CD4-positive, alpha-beta T cell treated with Interferon gamma for 1 hour (primary cell): ENCODE measurements at places on chromosomes 7 and 10.

- no peak for DNase-seq
Observed at GRCh38 chr10:74748468-74749031, 77.8 kb upstream of the KAT6B start.

GRCh38 chr7:28091190-28091589 is 89.4 kb downstream of the JAZF1 start:
- DNase-seq, result no peak

GRCh38 chr10:113000442-113000841 is 50.4 kb downstream of the TCF7L2 start:
- DNase-seq, result no peak

GRCh38 chr7:99422186-99422585 is 13.4 kb downstream of the BUD31 start:
- no peak for DNase-seq

DNA sequence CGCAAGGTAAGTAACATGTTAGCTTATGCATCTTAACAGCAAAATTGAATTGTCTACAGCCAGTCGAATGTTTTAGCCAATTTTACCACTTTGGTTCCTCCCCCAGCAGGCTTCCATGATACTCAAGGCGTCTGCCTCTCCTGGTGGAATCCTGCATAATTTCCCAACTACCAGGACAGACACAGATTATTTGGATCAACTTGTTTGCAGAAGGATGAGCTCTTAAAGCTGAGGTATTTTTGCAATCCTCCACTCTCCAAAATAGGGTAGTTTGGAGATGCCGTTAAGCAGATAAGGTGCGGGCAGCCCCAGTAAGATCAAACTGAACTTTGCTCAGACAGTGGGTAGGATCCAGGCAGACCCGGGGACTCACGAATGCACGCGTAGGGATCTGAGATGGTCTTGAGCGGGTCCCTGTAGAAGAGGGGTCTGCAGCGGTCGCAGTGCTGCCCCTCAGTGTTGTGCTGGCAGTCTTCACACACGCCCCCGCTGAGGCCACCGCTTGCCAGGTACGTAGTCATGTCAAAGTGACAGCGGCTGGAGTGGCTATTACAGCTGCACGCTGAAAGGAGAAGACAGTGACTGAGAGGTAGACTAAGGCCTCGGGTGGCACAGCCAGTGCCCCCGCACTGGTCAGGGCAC is 27.4 kb downstream of the LAMB4 start:
- no peak for DNase-seq

DNA sequence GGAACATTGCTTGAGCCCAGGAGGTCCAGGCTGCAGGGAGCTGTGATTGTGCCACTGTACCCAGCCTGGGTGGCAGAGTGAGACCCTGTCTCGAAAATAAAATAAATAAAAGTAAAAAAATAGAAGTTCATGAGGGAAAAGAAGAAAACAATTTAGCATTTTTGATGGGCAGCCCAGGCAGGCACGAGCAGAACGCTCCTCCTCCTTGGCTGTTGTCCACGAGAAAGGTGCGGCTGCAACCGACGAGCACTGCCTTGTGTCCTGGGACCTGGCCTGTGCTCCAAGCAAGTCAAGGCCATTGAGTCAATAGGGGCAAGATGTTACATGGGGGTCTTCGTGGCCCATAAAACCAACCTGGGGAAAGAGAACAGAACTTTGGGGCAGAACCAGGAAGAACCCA is 25.6 kb downstream of the EBF3 start:
- no peak for DNase-seq

- DNase-seq, result no peak
Observed at GRCh38 chr10:95478935-95479334, 82.2 kb downstream of the SORBS1 start.
